Fibroblast of skin of abdomen (primary cell): ENCODE measurements at places on chromosomes 7 and 10.
A peak's percentile ranks its signal among the peaks of the same experiment; 100 is the strongest.

DNA sequence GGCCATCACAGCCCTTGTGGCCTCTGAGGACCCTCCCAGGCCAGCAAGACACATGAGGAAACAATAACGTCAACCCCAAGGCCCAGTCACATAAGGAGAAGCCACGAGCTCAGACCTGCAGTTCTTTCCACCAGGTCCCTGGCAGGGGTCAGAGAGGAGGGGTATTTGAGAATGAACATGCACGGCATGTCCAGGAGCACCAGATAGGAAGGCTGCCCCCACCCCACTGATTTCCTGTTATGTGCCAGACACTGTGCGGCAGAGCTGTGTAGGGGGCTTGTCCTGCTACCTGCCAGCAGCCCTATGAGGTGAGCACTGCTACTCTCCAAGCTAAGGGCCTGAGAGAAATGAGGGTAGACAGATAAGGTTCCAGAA, 40.7 kb upstream of the ZMIZ1 start:
- no peak for DNase-seq

DNA sequence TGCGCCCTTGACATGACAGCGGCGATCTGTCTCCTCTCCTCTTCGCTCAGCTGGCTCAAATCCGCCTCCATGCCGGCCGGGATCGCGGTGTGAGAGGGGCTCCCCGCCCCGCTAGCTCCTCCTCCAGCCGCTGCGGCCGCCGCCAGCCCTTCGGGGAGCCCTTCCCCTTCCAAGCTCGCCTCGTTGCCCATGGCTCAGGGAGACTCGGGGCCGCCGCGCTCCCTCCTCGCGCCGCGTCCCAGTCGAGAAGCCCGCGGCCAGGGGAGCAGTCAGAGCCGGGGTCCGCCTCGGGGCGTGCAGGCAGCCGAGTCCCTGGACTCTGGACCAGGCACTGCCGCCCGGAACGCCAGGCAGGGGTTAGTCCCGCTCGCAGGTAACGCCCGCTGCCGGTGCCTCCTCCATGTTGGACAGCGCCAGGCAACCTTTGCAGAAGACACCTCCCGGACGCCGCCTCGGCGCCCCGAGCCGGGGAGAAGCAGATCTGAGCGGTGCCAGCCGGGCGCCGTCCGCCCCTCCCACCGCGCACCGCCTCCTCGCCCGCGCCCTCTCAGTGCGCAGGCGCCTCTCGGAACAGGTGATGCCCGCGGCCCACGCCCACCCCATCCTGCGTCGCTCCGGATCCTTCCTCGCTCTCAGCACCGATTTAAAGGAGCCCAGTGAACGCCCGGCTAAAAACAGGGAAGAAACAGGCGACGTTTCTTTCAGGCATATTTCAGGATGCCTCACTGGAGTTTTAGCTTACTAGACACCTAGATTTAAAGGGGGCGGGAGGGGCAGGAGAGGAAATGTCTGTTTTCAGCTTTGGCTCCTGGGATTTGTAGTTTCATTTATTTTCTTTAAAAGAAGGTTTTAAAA, at the start of gene PCLO:
Gene PCLO (minus strand): TSS at position 483 of the 855 bp plus-strand sequence. CDS start 292 bp downstream, at position 191.
- peak; percentile 33 for DNase-seq

- no peak for DNase-seq
These were observed 204.3 kb downstream of the DGKB start for GRCh38 chr7:14698239-14698638.

- DNase-seq = no peak
These were observed 14.3 kb upstream of the NOM1 start for GRCh38 chr7:156935250-156935649.

GRCh38 chr10:104337521-104337984, 712 bp downstream of the ITPRIP start:
- DNase-seq = no peak

DNA sequence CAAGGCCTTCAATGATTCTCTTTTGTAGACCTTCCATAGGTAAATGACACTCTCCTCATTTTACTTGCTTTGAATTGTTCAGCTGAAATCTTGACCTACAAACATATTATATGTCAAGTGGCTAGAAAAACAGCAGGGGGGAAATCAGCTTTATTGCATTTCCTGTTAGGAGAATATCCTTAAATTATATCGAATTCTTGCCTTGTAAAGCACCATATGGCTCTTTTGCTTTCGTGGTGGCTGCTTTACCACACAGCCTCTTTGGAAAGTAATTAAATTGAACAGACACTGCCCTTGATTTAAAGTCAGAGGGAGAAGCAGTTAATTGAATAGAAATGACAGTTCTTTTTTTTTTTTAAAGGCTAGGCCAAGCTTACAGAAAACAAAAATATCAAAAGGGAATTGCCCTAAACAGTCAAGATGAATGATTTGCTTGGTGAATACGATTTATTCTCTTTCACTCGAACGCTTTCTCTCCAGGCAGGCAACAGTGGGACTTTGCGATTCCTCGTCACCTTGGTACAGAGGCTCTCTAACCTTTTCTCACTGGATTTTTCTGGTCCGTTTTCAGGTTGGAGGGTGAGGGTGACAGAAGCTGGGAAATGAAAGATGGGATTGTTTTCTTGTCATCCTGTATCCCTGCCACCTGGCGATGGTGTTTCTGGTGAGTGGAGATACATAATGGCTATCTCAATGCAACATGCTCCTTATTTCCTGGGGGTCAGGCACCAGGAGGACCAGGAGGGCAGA, 126.0 kb downstream of the GATA3 start:
- DNase-seq = no peak

DNA sequence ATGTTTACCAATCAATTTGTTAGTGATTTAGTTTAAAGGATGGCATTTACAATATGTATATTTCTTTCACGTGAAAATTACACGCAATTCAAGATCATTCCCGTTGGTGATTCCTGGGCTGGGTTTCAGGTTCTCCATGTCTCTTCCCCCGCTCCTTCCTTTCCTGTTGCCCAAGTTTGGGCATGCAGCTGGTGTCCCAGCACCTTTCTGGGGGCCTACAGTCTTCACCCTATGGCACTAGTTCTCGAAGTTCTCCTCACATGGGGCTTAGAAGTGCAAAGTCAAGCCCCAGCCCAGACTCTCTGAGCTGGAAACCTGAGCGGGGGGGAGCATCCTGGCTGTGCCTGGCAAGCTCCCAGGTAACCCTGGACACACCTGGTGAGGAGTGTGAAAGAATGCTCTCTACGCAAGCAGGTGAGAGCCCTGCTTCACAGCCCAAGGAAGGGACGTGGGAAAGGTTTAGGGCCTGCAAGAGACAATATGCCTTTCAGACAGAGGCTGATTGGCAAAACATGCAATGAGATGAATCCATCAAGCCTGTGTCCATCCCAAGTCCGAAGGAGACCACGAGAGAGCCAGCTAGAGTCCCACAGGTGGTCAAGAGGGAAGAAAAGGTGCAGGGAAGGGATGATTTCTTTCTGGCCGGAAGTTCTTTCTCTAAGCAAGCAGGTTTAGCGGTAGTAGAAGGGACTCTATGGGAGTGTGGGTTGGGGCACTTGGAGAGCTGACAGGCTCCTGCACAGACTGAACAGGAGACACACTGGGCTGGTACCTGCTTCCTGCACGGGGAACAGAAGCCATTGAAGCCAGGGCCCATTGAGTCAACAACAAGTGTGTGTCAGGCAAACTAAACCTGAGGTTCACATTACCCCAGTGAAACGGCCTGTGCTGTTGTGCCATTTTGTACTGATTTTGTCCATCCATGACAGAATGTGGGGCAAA, 131.1 kb downstream of the ADARB2 start:
- DNase-seq = no peak

GRCh38 chr10:78778444-78779338, 290.1 kb upstream of the ZMIZ1 start:
- DNase-seq = no peak

GRCh38 chr10:85618841-85619240, 747.8 kb downstream of the GRID1 start:
- no peak for DNase-seq

- DNase-seq = no peak
These were observed 141.3 kb downstream of the CFTR start for GRCh38 chr7:117621075-117621618.

DNA sequence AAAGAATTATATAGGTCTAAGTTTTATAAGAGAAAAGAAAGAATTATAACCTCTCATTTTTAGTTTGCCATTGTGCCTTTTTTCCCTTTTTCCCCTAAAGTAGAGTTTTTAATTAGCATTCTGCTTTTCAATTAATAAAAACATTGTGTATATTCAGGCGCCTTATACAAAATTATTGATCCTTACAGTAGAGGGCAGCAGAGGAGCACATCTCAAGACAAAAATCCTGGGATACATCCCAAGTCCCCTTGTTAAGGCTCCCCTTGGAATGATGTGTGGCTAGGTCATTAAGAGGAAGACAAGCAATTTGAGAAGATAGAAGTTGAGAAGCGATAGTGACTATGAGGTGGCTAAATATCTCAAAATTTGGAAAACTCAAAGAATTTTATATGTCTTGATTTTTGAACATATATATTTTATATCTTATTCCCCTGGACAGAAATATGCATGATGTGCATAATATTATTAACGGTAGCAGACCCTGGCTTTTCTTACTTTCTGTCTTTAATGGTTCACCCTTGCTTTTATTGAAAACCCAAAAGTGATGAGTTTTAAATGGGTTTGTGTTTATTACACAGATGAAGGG, 19.1 kb upstream of the TPK1 start:
- peak; percentile 18 for DNase-seq

DNA sequence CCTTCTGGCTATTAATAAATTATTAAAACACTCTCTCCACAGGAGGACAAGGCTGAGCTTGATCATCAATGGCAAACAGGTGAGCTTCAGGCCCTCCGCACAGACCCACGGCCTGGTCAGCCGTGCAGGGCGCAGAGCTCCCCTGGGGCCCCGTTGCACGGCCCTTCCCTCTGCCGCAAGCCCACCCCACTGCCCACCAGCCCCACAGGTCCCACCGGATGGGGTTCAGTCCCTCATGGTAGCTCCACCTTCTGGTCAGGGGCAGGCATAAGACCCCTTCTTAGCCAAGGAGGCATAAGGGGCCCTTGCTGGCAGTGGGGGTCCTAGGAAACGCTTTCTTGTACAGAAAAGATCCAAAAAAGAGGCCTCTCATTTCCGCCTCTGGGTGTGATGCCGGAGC, 84.6 kb downstream of the MAD1L1 start:
- no peak for DNase-seq

DNA sequence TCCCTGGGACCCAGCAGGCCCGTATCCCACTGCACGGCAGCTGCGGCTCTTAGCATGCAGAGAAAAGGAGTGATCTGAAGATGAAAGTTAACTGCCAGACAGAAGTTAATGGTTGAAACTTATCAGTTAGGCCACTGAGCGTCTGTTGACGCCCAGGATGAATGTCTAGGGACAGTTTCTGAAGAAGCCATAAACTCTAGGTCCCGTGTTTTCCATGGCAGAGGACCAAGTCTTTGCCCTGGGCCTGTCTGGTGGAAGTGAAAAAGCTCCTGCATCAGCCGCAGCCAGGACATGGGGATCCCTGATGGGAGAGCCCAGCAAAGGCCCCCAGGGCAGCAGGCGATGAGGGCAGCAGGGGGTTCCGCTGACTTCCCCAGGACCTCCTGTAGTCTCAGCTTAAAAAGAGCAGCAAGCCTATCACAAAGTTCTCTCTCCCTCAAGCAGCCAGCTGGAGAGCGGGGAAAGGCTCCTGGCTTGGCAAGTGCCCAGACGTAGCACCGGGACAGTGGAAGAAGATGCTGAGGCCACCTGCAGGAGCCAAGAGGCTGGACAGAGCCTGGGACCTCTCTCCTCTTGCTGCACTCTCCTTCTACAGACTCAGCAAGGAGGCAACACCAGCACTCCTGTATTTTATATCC, 79.6 kb downstream of the TNS3 start:
- DNase-seq = no peak

GRCh38 chr10:70295321-70295720, 11.5 kb upstream of the NPFFR1 start:
- no peak for DNase-seq

DNA sequence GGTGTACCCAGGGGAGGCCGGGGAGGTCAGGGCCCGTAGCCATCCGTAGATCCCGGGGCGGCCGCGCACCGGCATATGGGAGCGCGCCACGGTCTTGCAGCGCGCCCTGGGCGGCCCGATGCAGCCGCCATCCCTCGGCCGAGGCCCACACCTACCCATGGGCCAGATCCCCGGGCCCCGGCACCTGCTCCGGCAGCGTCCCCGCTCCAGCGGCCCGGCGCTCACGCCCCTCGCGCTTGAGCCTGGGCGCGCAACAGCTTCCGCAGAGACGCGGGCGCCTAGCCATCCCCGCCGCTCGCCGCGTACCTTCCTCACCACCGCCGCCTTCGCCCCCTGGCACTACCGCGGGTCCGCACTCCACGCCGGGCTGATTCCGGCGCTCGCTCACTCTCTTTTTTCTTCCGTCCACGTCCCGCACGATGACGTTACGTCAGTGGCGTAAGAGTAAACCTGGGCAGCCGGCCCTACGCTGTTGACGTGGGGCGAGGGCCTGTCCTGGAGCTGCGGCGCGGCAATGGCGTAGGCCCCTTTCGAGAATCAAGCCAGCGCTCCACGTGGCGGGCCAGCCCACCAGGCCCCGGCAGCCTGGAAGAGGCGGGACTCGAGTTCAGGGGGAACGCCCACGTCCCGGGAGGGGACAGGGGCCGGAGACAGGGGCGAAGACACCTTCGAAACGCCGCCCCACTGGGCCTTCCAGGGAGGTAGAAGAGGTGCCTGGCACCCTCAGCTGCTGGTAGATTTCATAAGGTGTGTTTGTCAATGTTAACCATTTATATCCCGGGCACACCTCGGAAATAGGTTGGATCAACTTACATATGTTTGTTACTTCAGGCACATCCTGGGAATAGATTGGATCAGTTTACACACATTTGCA, at the start of gene ALDH18A1:
Gene ALDH18A1 (minus strand): TSS at position 421 of the 874 bp plus-strand sequence. CDS start 3,334 bp downstream, outside the sequence.
- DNase-seq = peak; percentile 93

GRCh38 chr7:14688208-14688607, 214.3 kb downstream of the DGKB start:
- no peak for DNase-seq

DNA sequence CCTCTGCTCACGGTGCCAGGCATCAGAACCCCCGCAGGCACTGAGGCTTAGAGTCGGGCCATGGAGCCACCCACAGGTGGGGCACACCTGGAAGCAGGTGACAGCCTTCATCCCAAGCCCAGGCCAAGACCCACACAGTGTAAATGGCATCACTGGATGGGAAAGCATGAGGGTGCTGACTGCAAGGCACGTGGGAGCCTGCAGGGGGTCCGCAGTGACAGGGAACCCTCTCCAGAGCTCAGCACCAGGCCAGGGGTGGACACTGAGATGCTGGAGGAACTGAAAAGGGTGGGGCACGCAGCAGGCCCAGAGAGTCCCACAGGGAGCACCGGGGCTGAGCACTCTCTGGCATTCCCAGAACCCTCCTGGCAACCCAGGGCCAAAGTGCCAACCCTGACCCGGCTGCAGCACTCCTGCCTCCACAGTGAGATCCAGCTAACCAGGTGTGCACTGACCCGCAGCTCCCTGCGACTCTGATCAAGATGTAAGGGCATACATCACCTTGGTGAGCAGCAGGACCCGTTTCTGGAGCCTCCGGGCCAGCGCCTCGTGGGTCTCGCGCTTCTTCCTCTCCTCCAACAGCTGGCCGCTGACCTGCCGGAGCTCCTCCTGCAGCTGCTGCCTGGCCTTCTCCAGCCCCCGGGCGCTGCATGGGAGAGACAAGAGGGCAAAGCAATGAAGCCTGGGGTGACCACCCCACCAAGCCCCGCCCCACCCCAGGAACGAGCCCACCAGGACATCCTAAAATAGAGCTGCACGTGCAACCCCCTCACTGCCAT, 163.9 kb downstream of the MAD1L1 start:
- no peak for DNase-seq

- DNase-seq = no peak
These were observed 1172.3 kb upstream of the LRRTM3 start for GRCh38 chr10:65753532-65753931.
